ENCODE measurements at places on chromosomes 13 and 19. TPM values are rescaled to one million over a fixed set of nuclear protein-coding genes. Genes with fewer than 3 reads are reported as not detected.

DNA sequence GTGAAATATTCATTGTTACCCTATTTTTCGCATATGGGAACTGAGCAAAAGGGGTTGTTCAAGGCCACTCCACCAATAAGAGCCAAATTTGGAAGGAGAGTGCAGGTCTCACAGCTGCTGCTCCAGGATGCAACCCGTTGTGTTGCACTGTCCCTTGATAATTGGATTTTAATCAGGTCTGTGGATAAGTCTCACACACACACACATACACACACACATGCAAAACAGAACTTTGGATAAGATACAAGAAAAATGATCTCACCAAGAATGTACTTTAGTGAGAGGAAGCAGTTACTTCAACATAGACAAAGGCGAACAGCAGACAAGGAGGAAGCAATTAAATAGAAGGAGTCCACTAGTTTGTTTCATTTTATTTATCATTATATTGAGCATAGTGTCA, 127.3 kb upstream of the EDNRB start:
- no peak for DNase-seq

GRCh38 chr13:32107474-32107873, 75.9 kb downstream of the FRY start:
- no peak for DNase-seq

DNA sequence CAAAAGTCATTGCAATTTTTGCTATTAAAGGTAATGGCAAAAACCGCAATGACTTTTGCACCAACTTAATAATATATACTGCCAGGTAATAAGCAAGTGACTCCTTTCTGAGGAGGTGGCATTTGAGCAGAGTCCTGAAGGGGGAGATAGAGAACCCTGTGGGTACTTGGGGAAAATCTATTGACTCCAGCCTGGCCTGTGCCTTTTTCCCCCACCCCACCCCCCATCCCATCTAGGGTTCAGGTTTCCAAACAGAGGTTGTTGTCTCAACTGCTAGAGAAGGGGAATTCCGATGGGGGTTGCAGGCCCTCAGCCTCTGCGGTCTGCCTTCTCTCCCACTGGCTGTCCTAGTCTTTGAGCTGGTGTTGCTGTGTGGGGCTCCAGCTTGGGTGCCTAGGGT, 11.5 kb downstream of the S1PR2 start:
- no peak for DNase-seq

DNA sequence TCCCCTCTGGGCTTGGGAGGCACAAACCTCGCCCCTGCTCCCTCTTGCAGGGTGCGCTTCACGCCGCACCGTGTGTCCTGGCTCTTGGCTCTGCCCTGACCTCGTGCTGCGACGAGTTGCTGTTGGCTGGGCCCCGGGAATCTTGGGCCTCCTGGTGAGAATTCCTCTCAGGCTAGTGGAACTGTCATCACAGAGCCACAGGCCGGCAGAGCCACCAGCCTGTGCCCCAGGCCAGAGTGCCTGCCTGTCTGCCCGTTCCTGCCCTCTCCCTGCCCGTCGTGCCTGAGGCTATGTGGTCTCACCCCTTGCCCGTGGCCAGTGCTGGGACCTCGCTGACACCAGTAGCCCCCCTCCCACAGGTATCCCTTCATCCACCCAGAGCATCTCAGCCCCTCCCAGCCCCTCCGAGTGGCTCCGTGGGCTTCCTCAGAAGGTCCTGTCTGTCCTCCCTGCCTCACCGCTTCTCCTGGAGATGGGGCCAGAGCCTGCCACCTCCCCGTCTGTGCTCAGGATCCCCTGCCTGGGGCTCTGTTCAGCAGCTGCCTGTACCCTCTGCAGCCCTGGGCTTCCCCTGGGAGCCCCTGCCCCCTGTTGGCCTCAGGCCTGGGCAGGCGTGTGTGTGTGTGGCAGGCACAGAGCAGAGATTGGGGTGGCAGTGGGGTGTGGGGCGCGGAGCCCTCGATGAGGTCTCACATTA, 13.3 kb downstream of the NDUFB7 start:
- no peak for DNase-seq

GRCh38 chr19:36409841-36410240, 8.6 kb downstream of the ZFP82 start:
- DNase-seq = no peak

GRCh38 chr19:41905273-41906002, 22.5 kb downstream of the ARHGEF1 start:
- no peak for DNase-seq

DNA sequence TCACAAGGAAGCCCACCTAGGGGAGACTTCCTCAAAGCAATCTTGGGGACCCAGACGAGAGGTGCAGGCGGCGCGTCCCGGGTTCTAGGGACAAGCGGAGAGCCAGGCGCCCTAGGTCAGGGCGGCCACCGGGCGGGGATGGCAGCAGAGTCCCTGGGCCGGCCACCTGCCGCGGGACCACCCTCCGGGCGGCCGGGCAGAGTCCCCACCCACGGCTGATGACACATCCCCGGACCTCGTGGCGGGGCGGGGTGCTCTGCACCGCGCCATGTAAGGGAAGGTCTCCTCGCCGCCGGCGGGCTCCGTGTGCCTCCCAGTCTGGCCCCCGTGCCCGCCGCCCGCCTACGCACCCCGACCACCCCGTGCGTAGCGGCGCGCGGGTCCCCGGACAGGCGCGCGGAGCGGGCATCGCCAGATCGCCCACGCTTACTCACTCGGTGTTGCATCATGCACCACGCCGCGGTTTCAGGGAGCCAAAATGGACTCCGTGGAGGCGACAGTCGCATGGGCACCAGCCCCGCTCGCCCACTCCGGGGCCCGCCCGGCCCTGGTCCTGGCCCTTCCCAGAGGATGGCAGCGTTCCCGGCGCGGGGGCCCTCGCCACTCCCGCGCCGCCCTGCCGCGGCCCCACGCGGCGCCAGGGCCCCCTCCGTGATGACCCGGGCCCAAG, 643 bp downstream of the SLC7A1 start:
- DNase-seq = peak; percentile 35

- DNase-seq = no peak
Observed at GRCh38 chr13:28094306-28094705, 6.1 kb downstream of the FLT3 start.

- no peak for DNase-seq
Observed at GRCh38 chr19:48510421-48511268, 990 bp downstream of the LMTK3 start.

GRCh38 chr19:34365463-34366401, 736 bp downstream of the GPI start:
- no peak for DNase-seq

- DNase-seq = no peak
Observed at GRCh38 chr19:19211499-19212420, at the start of gene NCAN. TSS of gene NCAN (plus strand) at chr19:19211958. CDS start at chr19:19216954, 4,996 bp downstream.

DNA sequence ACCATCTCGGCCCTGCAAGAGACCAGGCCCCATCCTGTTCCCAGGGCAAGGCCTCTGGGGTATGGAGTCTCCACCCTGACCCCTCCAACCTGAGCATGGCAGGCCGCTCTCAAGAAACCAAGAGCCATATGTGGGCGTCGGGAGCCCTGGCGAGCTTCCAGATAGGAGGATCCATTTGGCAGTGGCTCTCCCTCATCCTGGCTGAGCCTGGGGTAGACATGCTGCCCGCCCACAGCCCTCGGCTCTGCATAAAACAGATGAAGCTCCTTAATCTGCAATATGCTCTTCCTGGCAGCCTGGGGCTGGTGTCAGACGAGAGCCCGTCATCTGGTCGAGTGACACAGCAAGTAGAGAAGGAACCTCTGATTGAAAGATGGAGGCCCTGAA, 6.1 kb downstream of the ATP13A1 start:
- no peak for DNase-seq

GRCh38 chr13:79919091-79919490, 421.8 kb downstream of the SPRY2 start:
- DNase-seq = no peak

- DNase-seq = peak; percentile 75
Observed at GRCh38 chr19:46408664-46409039, 4.7 kb downstream of the CCDC8 start.

WIZ gene
- total RNA-seq = 45.3 TPM

PSG2 gene
- total RNA-seq = not detected

OR7A5 gene
- not detected for total RNA-seq

KASH5 gene
- total RNA-seq = not detected

LSR gene
- 9.3 TPM for total RNA-seq

LYPD5 gene
- 5.9 TPM for total RNA-seq

SPACA7 gene
- total RNA-seq = not detected

CEACAM16 gene
- not detected for total RNA-seq

SIGLEC12 gene
- total RNA-seq = 2.2 TPM

SIGLECL1 gene
- not detected for total RNA-seq

ZNF433 gene
- total RNA-seq = 7.0 TPM

Data from thoracic aorta (tissue), 2 donors.